NCI-H345 (cell line): ENCODE measurements at places on chromosomes 2 and 18.
A peak's percentile ranks its signal among the peaks of the same experiment; 100 is the strongest.

DNA sequence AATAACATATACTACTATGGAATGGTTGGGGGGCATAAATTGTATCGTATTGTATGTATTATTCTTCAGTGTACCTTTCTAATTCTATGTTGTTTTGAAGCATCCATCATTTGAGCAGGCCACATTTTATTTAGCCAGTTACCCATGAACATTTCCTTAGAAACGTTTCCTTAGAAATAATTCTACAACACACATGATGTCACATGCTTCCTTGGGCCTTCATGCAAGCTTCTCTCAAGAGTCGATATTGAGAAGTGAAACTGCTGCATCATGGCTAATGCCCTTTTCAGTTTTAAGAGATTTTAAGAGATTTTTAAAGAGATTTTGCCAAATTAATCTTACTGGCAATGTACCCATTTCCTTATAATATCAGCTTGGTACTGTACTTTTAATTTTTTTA is 63.9 kb downstream of the ALPK2 start:
- DNase-seq, result no peak

DNA sequence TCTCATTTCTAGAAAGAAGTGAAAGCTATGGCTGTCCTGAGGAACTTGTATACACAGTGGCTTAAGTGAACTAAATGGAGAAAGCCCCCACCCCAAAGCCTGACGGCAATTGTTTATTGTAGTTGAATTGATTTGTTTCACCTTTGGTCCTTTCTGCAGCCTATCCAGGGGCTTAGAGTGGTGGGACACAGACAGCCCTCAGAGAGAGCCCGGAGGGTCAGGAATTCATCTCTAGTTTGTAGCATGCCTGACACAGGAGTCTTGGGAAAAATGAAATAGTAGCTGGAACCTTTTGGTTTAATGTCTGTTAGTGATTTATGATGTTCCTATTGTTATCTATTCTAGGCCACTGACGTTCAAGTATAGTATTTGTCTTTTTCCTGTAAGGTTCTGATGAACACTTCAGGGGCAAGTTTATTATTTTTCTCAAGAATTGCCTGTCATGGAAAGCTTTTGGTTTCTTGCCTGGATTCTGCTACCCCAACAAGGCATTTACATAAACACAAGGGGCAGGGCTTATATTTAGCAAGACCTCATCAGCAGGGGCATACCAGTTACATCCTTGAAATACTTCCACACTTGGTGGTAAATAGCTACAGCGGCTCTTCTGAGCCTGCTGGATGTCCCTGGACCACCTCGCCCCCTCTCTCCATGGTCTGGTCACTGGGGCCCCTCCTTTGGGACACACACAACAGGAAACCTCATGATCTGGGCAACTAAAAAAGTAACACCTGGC is 44.4 kb downstream of the KCNE4 start:
- no peak for DNase-seq

DNA sequence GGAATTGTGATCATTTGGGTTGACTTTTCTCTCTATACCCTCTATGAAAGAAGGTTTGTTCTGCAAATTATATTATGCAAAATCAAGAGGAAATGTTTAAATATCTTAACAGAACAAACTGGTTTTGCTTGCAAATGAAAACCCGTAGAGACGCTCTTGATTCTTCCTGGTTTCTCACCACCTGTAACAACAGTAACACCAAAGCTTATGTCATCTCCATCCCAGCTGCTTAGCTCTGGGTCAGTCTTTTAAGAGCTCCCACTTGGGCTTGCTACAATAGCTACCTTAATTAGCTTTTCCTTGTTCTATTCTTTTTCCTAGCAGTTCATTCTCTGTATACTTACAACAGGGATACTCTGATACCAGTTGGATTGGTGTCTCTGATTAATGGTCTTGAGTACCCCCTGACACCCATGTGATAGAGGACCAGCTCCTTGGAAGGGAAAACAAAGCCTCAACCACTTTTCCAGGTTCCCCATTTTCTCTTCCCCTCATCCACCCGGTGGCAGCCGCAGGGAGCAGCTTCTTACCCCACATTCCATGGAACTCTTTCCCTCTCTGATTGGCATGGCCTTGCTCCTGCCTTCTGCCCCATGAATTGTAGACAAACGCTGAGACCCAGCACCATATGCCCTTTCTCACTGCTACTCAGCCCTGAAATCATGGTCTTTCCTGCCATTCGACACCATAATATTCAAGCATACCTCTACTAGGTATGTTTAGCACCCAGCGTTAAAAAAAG is 27.7 kb downstream of the TMEM182 start:
- DNase-seq, result no peak

DNA sequence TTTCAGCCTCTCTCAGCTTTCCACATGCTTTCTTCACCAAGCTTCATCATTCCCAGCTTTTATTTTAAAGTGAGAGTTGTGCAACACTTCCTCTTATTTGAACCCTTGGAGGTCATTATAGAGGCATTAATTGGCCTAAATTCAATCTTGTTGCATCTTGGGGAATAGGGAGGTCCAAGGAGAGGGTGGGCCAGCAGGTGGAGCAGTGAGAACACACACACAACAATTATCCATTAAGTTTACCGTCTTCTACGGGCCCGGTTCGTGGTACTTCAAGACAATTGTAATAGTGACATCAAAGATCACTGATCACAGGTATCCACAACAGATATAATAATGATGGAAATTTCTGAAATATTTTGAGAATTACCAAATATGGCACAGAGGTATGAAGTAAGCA is 457.2 kb upstream of the SMIM21 start:
- no peak for DNase-seq

DNA sequence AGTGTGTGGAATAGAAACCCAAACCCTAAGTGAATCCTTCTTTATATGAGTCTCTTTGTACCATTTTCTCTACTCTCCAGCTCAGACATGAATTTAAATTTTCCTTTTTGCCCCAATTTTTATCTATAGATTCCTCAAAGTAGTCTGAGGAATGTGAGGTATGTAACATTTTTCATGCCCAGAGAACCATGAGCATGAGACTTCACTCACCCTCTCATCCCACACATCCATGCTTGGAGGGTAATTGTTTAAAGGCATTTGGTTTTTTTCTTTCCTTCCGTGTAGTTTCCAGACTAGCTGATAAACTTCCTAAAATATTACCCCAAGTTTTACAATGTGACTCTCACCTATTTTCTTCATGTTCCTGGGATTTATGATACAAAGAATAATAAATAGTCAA is 2056.8 kb upstream of the CELF4 start:
- DNase-seq, result no peak

DNA sequence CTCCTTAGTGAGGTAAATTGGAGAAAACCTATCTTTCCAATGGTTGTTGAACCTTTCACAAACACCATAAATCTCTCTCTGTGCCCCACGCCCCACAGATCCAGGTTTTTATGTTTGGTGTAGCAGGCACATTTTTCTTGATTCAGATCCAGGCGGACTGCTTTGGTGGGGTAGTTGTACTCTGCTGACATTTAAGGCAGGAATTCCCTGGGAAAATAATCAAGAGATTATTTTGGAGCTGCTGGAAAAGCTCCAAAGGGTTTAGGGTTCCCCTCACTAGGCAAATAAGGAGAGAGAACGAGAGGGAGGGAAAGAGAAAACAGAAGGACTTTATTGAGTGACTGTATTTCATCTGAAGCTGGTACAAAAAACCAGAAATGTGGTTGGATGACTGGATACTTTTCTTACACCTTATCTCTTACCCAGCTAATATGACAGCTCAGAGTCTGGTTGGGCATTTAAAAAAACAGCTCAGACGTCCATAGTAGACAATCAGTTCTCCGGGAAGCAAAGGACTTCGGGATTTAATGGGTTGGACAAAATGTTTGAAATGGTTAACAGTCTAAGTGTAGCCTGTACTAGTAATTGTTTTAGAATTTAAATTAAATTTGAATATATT is 3.6 kb upstream of the AQP4 start:
- DNase-seq, result no peak

GRCh38 chr2:72115110-72116080 is 32.3 kb downstream of the CYP26B1 start:
- peak; percentile 60 for DNase-seq

GRCh38 chr2:143162123-143162837 is 33.1 kb downstream of the ARHGAP15 start:
- peak; percentile 68 for DNase-seq

- DNase-seq, result no peak
These were observed 193.9 kb downstream of the BCL11A start for GRCh38 chr2:60359569-60359968.

- DNase-seq, result no peak
These were observed 312.1 kb upstream of the MYT1L start for GRCh38 chr2:2642906-2643890.

GRCh38 chr2:162063281-162063680 is 10.7 kb downstream of the DPP4 start:
- DNase-seq, result peak; percentile 4

DNA sequence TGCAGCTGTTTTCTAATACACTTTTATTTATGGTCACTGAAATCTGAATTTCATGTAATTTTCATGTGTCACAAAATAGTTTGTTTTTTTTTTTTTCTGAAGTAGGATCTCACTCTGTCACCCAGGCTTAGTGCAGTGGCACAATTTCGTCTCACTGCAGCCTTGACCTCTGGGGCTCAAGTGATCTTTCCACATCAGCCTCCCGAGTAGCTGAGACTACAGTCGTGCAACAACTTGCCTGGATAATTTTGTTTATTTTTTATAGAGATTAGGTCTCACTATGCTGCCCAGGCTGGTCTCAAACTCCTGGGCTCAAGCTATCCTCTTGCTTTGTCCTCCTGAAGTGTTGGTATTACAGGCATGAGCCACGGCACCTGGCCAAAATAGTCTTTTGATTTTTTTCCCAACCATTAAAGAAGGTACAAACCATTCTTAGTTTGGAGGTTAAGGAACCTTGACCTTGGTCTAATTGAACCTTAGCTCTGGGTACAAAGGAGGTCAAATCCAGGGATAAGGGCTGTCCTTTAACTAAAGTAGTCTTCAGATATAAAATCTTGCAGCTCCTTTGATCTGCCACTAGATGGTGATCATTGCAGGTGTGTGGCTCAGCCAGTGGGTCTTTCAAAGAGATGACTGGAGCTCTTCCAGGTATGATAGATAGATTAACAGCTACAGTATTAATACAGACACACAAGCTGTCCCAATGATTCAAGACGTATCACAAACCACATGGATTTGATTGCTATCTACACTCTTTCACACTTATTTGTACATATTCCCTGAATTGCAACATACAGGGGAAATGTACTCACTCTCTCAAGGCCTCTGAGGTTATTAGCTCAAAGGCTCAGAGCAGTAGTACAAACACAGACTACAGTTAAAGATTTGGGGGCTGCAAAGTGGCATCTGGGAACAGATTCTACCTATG is 4.7 kb upstream of the KRCC1 start:
- peak; percentile 59 for DNase-seq

DNA sequence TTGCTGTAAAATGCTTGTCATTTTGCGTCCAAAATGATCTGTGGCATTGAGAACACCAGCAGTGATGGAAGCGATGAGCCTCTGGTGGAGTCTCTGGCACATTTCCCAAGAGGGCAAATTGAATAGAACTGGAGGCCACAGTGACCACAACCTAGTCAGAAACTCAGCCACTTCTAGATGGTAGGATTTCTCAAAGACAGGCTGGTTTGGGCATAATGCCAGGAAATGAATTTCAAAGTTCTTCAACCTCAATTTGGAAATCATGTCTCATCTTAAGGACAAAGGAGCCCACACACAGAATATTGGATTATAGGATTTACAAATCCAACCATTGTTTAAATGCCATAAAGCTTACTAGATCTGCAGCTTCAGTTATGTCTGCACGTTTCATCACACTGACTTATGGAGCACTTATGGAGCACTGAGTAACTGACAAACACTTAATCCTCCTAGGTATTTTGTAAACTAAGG is 132.1 kb downstream of the COL6A3 start:
- DNase-seq, result no peak

DNA sequence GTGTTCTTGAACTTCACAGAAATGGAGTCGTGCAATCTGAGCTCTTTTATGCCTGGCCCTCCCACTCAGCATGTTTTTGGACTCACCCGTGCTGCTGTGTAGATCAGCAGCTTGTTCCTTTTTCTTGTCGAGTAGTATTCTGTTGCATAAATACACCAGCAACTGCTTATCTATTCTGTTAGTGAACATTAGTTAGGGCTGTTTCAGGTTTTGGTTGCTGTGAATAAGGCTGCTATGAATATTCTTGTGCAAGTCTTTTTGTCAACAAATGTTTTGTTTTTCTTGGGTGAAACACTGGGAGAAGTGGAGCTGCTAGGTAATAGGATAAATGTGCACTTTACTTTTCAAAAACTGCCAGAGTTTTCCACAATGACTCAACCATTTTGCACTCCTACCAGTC is 15.3 kb upstream of the CIDEA start:
- no peak for DNase-seq

DNA sequence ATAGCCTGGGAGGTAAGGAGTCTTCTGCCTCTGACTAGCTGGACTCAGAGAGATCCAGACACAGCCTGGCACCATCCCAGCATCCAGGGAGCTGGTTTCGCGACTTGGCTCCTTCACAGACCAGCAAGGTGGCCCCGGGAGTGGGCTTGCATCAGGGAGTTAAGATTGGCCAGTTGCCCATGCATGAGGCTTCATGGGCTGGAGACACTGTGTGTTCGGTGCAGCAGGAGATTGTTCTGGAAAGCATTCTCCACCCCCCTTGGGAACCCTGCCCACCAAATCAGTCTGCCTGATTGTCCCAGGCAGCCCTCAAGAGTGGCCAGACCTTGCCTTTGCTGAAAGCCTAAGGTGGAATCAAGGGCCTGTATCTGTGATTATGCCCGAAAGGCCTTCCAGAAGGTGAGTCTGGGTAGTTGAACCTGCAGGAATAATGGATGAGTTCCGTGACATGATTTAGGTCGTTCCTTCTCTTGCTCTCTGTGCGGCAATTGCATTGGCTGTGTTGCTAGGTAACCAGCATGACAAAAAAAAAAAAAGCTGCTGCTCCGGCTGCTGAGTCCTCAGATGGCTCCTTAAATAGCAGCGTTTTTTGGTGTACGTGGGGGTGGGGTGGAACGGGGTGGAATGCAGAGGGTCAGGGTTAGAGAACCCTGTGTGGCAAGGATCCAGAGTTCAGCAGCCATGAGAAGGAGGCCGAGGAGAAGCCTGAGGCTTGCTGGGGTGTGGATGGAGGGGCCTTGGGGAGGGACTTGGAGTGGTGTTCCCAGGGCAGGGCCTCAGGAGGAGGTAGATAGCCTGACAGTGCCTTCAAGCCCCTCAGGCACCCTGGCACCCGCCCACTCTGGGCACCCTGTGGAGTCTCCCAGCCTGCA is 93.0 kb upstream of the MCFD2 start:
- no peak for DNase-seq

GRCh38 chr2:166444306-166444705 is 49.7 kb downstream of the SCN7A start:
- DNase-seq, result no peak

DNA sequence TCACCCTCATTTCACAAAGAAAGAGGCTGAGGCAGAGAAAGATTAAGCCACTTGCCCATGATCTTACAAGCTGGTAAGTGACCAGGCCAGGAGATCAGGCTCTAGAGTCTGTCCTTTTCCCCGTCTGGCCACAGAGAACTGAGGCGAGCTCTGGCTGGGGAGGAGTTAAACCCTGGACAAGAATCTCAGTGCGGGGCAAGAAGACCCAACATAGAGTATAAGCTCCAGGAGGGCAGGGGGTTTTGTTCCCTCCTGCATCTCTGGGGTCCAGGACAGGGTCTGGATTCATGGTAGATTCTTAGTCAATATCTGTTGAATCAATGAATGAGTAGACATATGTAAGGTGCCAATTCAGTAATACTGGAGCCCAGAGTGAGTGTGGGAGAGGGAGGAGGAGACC is 12.9 kb upstream of the INPP5D start:
- no peak for DNase-seq
